ENCODE measurements at places on chromosomes 7 and 10.

DNA sequence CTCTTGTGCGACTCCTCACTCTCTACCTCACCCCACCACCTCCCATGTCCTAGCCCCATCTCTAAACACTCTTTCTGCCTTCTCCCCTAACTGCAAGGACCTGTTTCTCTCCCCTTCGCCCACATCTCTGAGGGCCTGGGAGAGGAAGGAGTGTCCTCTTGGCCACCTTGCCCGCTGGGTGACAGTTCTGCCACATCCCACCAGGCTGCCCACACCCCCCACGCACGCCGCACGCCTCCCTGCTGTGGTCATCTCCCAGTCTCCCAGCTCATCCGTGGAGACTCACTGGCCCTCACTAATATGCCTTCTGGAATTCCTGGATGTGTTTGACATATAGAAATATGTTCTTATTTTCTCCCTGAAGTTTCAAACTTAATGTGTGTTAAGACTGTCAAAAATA is 48.5 kb downstream of the GRB10 start:
- DNase-seq = no peak

DNA sequence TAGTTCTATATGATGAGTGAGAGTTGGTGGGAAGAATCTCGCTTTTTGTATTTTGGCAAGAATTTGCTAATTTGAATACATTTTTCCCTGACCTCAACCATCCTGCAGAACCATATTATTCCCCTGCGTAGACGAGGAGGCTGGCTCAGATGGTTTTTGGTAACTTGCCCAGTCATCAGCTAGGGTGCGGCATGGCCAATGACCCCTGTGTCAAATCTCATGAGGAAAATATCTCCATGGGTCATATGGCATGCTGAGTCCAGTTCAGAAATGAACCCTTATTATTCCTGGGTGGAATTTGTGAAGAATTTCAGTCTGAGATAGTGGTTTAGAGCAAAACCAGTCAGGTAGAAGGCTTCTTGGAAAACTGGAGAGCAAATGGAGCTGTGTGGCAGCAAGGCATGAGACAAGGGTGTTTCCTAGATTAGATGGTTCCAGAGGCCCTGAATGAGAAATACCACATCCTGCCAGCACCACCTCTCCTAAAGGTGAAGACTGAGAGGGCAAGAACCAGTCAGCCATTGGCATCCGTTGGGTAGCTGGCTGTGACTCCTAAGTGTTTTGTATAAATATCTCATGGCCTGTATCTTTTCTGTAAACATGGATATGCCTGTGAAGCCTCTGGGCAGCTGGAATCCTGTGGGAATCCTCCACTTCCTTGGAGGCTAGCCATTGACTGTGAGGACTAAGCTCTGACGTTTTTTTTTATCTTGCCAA is 5.8 kb upstream of the UPP1 start:
- peak; percentile 74 for DNase-seq

GRCh38 chr7:74708569-74709275 is 51.2 kb downstream of the GTF2I start:
- no peak for DNase-seq

DNA sequence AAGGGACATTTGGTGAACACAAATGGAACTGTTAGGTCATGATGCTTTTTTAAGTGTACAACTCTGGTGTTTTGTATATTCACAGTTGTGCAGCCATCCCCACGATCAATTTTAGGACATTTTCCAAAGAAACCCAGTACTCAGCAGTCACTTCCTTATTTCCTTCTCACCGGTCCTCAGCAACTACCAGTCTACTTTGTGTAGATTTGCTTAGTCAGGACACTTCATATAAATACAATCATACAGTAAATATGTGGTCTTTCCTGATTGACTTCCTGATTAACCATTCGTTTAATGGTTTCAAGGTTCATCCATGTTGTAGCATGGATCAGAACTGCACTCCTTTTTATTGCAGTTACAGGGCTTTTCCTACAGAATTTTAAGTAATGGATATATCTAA is 14.4 kb downstream of the SGPL1 start:
- no peak for DNase-seq

DNA sequence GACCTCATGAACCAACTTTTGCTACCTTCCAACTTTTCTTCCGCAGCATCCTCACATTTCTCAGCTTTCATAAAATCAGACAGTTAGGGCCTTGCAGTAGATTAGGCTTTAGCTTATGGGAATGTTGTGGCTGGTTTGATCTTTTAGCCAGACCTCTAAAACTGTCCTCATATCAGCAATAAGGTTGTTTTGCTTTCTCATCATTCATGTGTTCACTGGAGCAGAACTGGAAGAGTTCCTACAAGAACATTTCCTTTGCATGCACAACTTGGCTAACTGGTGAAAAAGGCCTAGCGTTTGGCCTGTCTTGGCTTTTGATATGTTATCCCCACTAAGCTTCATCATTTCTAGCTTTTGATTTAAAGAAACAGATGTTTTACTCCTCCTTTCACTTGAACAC is 130.0 kb upstream of the LRRTM3 start:
- no peak for DNase-seq

- peak; percentile 85 for DNase-seq
These were observed at the start of gene AKR1C3 for GRCh38 chr10:5094265-5095205. TSS of gene AKR1C3 (plus strand) at chr10:5094414. CDS start at chr10:5094445, 31 bp downstream.

DNA sequence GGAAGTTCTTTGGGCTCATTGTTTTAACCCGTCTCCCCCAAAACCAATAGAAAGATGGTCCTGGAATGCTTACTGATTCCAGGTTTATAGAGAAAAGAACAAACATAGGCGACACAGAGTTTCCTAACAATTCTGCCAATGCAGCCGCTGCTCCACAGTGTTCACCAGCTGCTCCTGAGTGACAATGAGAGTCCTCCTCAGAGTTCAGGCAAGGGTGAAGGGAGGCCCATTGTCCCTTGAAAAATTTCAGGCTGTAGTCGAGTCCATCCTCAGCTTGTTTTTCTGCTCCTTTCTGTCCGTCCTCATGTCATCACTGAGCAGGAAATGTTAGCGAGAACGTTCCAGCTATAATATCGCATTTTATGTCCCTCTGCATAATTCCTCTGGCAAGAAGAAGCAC is 537.6 kb downstream of the TCERG1L start:
- DNase-seq = no peak

- no peak for DNase-seq
These were observed 210.5 kb upstream of the YAE1 start for GRCh38 chr7:39355664-39356063.
